ENCODE measurements at places on chromosomes 7 and 10.

- no peak for DNase-seq
These were observed 314.6 kb downstream of the C7orf25 start for GRCh38 chr7:42597300-42597699.

DNA sequence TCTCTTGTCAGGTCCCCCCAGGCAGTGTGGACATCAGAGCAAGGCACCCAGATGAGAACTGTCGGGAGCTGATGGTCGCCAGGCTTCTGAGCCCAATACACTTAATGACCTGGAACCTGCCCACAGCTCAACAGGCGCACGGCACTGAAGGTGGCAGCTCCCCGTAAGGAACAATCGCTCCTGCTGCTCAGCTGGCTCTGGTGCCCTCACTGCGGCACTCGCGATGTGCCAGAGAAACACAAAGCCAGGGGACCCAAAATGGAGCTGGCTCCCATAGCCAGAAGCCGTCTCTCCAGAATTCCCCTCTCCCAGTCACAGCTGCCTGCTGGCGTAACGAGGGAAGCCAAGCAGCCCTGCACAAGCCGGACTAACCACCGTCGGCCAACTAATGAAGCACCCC lies 6.3 kb downstream of the CALN1 start:
- DNase-seq, result no peak

DNA sequence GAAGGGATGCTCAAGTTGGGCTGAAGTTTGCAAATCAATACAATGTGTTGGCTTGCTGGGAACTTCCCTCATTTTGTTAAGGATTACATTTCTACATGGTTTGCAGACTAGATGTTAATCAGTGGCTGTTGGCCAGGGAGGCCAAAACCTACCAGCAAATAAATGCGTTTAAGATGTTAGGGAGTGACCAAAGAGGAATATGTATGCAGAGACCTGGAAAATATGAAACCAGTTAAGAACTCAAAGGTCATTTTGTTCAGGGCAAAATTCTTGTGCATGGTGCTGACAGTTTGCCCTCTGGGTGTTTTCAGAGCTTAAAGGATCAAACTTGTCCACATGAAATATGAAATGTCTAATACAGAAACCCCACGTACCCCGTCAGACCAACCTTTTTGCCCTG lies 30.3 kb downstream of the GATA3 start:
- no peak for DNase-seq

DNA sequence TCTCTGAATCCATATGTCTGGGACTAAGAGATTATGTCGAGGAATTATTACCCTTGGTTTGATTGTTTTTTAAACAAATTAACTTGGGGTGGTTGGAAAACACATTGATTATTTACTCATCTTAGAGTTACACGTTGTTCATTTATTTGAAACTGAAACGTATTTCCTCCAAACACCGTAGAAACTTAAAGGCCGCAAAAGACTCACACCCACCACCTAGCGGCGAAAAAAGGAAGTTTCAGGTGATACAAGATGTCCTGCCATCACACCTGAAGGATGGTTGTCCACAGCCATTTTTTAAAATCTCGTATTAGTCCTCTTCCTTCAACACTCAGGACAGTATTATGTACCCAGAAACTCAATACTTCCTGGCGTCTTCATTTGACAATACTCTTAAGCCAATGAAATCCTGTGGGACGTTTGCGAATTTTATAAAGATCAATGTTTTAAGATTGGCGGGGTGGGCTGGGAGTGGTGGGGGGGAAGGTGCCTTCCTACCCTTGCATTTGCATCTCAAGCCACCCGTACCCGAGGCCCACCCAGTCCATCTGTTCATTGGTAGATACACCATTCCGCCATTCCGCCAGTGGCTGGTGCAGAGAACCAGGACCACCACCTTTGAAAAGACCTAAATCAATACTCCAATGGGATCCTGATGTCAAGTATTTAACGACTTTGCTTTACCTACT lies 1.4 kb upstream of the LCOR start:
- DNase-seq, result peak; percentile 68

DNA sequence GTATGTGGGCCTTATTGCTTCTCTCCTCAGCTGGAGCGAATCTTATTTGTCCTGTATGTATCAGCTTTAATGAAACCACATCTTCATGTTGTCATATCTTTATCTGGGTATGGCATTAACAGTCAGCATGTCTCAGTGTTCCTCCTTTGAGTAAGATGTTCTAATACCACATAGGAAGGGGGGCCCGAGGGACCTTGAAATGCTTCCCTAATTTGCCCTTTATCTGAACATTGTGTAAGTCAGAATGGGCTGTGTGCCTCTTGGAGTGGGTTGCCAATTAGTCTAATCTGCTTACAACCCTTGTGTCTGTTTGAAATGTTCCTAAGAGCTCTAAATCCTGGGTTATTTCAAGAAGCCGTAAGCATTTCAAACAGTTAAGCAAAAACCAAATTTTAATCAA lies 623.8 kb downstream of the SUGCT start:
- no peak for DNase-seq

DNA sequence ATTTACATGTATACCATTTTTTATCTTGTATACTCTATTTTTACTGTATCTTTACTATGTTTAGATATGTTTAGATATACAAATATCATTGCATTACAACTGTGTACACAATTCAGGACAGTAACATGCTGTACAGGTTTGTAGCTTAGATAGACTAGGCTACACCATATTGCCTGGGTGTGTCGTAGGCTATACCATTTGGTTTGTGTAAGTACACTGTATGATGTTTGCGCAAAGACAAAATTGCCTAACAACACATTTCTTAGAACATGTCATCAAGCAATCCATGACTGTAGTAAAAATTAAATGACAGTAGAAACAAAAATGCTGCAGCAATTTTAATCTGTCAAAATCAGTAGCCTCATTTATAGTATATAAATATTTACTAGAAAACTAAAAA lies 812.2 kb downstream of the GRM8 start:
- no peak for DNase-seq

GRCh38 chr7:1187127-1187526 lies 27.1 kb upstream of the ZFAND2A start:
- DNase-seq, result no peak

- DNase-seq, result no peak
These were observed 194.2 kb downstream of the GPAM start for GRCh38 chr10:111989136-111989911.

GRCh38 chr7:118949031-118949430 lies 724.5 kb downstream of the ANKRD7 start:
- no peak for DNase-seq

GRCh38 chr7:18896343-18896975 lies 221.0 kb downstream of the TWIST1 start:
- DNase-seq, result no peak

DNA sequence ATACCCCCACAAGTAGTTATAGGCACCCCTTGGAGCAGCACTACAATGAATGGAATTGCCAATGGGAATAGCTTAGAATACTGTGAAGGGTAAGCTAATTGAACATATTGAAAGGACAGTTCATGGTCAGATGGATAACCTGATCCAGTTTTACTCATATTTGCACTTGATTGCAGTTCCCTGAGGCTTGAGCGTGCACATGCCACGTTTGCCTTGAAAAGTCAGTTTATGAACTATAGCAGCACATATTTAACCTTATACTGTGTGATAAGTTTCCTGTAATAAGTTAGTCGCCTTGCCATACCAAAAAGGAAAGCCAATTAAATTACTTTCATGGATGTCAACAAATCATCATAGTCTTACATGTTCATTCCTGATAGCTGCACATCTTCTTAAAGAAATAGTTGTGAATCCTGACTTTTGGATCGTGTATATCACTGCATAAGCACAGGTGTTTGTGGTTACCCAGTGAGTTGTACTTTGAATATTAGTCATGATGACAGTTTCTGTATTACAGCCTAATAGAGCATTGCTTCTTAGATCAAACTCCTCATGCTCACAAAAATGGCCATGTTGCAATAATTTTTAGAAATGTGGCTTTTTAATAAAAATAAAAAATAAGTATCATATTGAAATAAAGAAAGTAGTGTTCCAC lies 21.6 kb downstream of the DNTT start:
- peak; percentile 63 for DNase-seq

GRCh38 chr10:109926061-109926745 lies 2.9 kb upstream of the XPNPEP1 start:
- no peak for DNase-seq

DNA sequence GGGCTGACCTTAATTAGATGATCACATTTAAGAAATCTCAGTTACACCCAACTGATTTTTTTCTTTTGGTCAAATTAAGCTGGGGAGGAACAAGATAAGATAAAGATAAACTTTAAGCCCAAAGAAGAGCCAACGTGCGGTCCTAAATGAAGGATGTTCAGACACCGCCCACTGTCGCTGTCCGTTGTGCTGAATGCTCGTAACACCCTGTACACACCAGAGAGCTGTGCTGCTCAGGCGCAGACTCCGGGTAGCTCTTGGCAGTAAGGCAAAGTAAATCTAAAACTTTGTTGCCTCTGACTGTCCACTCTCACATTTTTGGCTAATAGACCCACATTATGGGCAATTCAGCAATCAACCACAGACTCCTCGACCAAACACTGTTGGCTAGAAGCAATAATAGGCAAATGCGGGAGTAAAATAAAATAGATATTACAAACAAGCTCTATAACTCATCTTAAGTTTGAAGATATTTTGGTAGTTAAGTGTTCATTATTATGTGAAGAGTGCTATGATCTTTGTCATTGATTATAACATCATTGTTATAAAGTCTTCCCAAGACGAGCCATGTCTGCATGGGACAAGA lies 57.1 kb downstream of the PLPP4 start:
- DNase-seq, result no peak

DNA sequence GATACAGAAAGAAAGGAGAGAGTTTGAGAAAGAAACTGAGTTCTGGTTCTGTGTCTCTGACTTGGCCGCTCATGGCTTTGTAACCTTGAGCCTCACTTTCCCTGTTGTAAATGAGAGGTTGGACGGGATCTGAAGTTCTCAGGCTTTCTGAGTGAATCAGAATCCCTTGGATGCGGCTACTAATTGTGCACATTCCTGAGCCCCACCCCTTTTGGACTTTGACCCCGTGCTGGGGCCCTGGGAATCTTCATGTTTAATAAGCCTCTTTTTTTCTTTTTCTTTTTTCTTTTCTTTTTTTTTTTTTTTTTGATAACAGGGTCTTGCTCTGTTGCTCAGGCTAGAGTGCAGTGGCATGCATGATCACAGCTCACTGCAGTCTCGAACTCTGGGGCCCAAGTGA lies 26.9 kb downstream of the SLC25A28 start:
- DNase-seq, result no peak

DNA sequence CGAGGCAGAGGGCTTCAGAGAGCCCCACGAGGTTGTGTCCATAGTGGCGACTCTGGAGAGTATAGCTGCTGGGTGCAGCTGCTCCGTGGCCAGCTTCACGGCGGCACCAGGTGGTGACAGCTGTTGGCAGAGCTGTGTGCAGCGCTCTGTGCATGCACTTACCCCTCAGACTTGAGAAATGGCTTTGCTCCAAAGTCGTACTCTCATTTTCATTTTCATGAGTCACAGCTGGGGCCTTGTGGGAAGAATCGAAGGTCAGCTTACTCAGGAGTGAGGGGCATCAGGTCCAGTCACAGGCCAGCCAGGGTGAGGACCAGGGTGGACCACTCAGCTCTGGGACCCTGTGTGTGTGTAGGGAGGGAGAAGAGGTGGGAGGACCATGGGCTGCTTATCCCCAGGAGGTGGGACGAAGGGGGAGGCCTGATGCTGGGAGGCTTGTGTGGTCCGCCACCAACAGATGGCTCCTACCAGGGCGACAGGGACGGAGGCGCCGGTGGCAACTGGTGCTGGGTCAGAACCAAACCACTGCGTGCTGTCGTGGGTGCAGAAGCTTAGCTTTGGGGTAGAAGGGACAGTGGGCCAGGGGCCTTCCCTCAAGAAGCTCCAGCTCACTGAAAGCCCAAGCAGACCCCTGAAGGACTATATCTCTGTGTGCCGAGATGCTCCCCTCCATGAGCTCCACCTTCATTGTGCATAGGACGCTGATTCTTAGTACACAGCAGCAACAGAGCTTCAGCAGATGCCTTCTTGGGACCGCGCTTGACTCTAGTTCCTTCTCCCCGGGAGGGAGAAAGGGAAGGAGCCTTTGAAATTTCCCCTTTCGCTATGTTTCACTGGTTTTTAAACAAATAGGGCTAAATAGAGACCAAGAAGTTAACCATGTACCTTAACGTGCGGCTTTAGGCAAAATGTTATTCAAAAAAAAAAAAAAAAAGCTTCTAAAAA lies 225.0 kb downstream of the CELF2 start:
- DNase-seq, result peak; percentile 66

- no peak for DNase-seq
These were observed 219.6 kb downstream of the CACNB2 start for GRCh38 chr10:18359812-18360211.

GRCh38 chr10:89869180-89869579 lies 167.8 kb downstream of the KIF20B start:
- no peak for DNase-seq

GRCh38 chr7:37535841-37536240 lies 87.2 kb upstream of the ELMO1 start:
- DNase-seq, result no peak

DNA sequence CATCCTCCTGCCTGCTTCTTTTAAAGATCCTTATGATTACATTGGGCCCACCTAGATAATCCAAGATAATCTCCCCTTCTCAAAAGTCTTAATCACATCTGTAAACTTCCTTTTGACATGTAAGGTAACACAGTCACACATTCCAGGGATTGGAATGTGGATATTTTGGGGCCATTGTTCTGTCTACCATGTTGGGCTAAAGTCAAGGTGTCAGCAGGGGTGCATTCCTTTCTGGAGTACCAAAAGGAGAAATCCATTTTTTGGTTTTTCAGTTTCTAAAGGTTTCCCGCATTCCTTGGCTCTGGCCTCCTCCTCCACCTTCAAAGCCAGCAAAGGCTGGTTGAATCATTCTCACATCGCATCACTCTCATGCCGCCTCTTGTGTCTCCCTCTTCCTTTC lies 197.6 kb upstream of the NFE2L3 start:
- DNase-seq, result no peak

DNA sequence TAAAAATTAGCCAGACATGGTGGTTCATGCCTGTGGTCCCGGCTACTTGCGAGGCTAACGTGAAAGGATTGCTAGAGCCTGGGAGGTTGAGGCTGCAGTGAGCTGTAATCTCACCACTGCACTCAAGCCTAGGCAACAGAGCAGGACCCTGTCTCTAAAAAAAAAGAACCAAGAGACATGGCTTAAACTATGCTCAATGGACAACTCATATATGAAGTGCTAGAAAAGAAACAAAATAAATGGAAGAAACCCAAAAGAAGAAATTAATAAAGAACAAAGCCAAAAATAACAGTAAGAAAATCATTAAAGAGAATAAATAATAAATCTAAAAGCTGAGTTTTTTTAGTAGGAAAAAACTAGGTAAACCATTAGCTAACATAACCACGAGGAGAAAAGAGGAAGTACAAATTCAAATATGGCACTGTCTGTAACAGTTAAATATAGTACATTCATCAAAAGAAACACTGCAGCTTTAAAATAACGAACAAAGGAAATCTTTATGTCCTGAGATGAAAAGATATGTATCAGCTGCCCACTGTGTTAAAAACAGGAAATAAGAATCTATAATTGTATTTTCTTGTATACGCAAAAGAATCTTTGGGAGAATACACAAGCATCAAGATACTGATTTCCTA lies 48.7 kb downstream of the UPF2 start:
- DNase-seq, result peak; percentile 71
